Pancreas (tissue), 10 donors: ENCODE measurements at places on chromosomes 5 and 9. TPM values are rescaled to one million over a fixed set of nuclear protein-coding genes. Genes with fewer than 3 reads are reported as not detected.

The NEUROG1 gene
- not detected for total RNA-seq

The DDX46 gene
- 15.4 TPM for total RNA-seq

The PDE6A gene
- total RNA-seq = not detected

The PCDHB11 gene
- total RNA-seq = 5.4 TPM

The SLC12A7 gene
- 56.5 TPM for total RNA-seq

The PTPN3 gene
- 14.1 TPM for total RNA-seq

The ZNF462 gene
- 8.7 TPM for total RNA-seq

The STKLD1 gene
- total RNA-seq = 0.94 TPM

The AMBP gene
- 73.8 TPM for total RNA-seq

The PCDHB13 gene
- 2.8 TPM for total RNA-seq

The UHRF2 gene
- total RNA-seq = 12.8 TPM

The NDUFA8 gene
- total RNA-seq = 13.5 TPM

The FAF2 gene
- total RNA-seq = 11.0 TPM

The DBH gene
- not detected for total RNA-seq

The BTNL3 gene
- total RNA-seq = not detected

The CLIC3 gene
- total RNA-seq = 0.44 TPM

The PCA3 gene
- total RNA-seq = not detected

The MCIDAS gene
- total RNA-seq = 0.32 TPM

The DDX4 gene
- not detected for total RNA-seq

The ADAMTSL1 gene
- total RNA-seq = 2.1 TPM
